SHP77 (cell line): ENCODE measurements at places on chromosomes 4 and X.

DNA sequence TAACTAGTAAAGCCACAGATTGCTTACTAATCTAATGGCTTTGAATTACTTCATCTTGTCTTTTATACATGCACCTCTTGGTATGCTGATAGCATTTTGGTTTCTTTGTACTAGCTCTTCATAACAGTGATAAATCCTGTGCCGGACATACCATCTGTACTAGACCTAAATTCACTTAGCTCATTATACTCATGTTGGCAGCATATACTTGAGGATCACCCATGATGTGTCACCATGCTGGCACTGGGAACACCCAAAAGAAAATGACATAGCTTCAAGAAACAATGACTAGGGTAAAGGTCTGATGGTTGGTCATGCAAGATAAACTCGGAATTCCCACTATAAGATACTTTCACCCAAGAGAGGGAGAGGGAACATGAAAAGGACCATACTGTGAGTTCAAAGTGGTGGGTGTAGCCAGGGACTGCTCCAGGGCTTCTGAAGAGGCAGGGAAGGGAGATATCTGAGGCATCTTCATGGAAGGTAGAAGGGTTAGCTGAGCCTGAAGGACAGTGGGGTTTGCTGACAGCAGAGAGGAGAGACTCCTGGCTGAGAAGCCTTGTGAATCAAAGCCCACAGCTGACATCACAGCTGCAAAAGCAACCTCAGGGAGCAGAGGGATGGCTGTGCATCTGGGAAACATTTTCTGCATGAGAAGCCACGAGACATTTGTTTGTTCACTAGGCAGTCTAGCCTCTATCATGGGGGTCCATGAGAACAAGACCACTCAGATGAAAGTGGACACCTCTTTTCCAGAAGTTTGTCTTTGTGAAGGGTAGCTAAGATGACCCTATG lies 314.2 kb downstream of the RAB28 start:
- no peak for DNase-seq

GRCh38 chrX:55695227-55696018 lies 22.1 kb upstream of the RRAGB start:
- no peak for DNase-seq

- DNase-seq: no peak
Observed at GRCh38 chr4:3413675-3414420, 27.9 kb upstream of the HGFAC start.

DNA sequence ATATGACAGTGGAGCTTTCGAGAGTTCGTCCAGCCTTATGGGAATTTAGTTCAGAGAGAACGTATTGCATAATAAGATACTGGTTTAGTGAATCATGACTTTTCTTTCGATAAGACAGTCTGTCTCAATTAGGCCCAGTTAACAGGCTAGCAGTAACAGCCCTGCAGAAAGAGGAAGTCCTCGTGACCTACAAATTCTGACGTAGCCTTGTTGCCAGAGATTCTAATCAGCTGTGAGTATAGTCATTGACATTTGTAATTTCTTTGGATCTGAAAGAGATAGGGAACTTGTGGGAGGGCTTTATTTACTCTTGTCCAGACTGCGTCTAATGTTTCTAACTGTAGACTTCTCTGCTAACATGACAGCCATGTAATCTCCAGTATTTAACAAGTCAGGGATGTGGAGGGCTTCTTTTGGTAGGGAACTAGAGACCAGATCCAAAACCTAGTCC lies 15.8 kb downstream of the ART3 start:
- no peak for DNase-seq

DNA sequence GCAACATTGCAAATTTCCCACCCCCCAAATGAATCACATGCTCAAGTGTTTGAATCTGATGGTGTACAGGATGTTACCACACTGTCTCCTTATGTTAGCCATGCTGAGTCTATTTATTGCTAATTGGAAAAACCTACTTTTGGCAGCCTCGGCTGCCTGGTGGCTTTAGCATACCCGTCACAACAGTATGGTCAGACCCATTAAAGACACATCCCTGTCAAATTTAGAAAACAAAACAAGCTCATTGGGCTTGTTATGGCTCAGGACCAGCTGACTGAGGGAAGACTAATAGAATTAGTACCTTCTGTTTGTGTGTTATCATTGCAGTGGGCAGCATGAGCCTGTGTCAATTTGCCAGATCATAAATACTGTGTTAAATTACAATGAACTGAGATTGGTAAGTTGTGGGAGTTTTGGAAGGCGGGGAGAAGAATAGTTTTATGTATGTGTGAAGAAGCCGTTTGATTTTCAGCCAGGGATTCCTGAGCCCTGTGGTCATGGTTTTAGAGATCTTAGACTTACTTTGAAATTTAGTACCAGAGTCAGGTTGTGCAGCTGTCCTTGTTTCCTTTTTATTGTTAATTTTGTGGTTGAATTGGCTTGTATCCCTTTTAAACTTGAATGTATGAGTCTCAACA lies 66.8 kb downstream of the POLA1 start:
- DNase-seq: no peak

- no peak for DNase-seq
Observed at GRCh38 chr4:35883108-35883507, 361.2 kb downstream of the ARAP2 start.
